Skin of body (tissue), 3 donors: ENCODE measurements at places on chromosomes 3 and 15. TPM values are rescaled to one million over a fixed set of nuclear protein-coding genes. Genes with fewer than 3 reads are reported as not detected.

DNA sequence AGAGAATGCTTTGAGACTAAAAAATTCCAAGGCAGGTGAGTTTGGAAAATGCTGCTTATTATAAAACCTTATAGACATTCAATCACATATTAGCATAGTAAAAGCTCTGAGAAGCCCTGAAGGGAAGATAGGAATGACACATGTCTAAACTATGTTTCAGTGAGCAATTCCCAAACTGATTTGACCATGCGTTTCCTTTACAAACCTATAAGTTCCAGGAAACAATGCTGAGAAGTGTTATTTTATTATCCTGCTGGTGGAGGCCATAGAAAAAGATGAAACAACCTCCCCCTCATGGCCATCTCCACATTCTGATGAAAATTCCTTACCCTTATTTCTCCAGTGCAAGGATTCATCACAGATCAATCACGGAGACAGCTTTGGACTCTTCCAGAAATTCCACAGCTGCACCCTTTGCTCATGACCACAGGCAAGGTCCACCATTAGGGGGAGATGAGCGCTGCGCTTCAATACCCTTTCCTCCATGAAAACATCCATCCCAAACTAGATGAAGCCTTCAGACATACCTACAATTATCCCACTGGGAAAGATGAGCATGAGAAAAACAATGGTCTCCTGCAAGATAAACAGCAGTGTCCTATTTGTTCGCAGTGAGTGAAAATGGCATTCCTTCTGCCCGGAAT is 372.1 kb downstream of the MAGI1 start:
- no peak for DNase-seq

Gene TMEM42
- 7.0 TPM for total RNA-seq

Gene CP
- 1.1 TPM for total RNA-seq

GRCh38 chr3:162332344-162332743 is 835.7 kb downstream of the OTOL1 start:
- no peak for DNase-seq

GRCh38 chr3:38536671-38537070 is 40.5 kb downstream of the EXOG start:
- no peak for DNase-seq

DNA sequence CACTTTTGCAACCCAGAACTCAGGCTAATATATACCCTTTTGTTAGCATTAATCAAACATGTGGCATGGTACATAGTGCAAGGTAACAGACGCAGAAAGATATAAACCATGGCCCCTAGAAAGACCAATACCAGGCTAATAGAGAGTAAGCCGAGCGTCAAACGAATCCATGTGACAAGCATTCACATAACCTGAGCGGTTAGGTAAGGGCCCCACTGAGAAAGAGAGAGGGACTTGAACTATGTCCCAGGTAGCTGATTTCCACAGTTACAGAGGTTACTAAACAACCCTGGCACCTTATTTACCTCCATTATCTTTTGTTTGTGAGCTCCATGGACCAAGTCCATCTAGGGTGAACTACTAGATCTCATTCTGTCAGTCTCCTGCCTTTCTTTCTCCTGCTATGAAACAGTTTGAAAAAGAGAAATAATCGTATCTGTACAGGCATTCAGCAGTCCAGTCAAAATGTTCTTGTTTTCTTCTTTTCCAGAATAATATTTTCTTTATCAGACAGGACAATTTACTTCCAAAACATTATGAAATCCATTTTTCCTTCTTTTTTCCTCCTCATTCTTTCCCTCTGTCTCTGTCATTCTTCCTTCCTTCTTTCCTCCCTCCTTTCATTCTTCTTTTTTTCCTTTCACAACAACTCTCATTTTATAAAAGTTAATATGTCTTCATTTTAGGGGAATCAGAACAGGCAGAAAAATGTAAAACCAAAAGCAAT is 30.5 kb upstream of the TNFSF10 start:
- no peak for DNase-seq

Gene LYZL4
- total RNA-seq: not detected
